ENCODE measurements at places on chromosomes 11 and 22.

GRCh38 chr11:27171376-27171958 is 130.9 kb downstream of the BBOX1 start:
- no peak for DNase-seq

GRCh38 chr22:27966168-27967064 is 47.4 kb upstream of the PITPNB start:
- DNase-seq = no peak

GRCh38 chr22:32043391-32043790 is 330 bp downstream of the SLC5A1 start:
- DNase-seq = no peak

GRCh38 chr11:12687216-12687623 is 13.0 kb downstream of the TEAD1 start:
- DNase-seq = no peak

- DNase-seq = no peak
These were observed 41.3 kb downstream of the LRP5 start for GRCh38 chr11:68353669-68354068.

DNA sequence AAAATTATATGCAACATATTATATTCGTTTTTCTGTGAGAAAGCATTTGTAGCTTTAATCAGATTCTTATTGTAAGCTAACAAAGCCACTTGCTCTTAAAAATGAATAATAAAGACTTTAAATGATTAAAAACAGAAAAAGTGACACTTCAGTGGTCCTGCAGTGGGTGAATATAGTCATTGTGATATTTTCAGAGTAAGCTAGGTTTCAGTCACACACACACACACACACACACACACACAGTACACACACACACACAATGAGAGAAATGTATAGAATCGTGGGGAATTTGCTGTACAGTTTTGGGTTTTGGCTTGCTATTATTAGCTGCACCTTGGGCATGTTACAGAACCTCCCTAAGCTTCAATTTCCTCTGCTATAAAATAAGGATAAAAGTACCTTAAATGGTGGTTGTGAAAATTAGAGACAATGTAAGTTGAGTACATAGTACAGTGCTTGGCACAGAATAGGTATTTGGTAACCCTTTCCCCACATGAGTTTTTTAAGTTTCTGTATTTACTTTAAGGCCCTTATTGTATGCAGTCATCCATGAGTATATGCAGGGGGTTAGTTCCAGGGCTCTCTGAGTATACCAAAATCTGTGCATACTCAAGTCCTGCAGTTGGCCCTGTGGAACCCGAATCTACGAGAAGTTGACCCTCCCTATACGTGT is 39.8 kb downstream of the CSTPP1 start:
- no peak for DNase-seq

- DNase-seq = no peak
These were observed 500 bp upstream of the ADSL start for GRCh38 chr22:40345815-40346184.

- peak; percentile 90 for DNase-seq
These were observed 109.4 kb downstream of the GRIA4 start for GRCh38 chr11:105719073-105719822.

DNA sequence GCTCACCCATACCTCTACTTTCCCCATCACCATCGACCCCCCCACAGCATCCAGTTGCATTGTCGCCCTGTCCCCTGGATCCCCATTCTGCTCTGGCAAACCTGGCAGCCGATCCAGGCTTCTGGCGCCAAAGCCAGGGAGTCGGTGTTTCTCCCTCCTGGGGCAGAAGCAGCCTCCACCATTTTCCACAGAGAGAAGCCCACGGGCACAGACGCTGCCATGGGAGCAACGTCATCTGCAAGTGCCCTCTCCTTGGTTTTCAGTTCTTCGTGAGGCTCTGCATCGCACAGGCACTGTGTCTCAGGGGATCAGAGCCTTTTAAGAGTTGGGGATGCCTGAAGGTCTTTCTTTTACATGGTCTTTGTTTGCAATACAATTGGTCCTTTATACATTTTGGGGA is 2.3 kb downstream of the YPEL4 start:
- DNase-seq = no peak

DNA sequence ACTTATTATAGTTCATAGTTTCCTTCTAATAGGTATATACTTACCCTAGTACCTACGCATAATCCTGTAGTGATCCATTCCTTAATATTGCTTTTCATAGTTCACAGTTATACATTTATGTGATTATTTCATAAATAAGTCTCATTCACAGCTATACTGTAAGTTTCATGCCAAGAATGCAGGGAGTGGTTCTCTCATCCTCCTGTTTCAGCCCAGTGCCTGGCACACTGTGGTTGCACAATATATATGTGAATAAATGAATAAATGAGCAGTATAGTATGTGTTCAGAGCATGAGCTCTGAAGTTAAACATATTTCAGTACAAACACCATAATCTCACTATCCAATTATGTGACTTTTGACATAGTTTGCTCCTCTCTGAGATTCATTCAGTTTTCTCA is 115.8 kb downstream of the MAML2 start:
- DNase-seq = no peak

DNA sequence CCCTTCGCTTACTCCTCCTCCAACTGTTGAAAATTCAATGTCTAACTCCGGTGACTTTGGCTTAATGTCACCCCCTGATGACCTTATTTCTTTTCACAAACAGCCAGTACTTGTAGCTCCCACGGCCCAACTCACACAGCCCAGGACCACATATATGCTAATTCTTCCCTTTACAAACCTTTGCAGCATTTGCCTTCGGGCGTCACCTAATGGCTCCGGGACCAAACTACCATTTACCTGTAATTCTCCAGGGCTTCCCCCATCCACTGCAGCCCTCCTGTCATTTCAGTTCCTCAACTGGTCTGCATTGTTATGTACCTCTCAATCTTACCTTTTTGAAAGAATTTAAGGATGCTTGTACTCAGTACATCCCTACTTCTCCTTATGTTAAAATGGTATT is 29.8 kb upstream of the OR56B4 start:
- no peak for DNase-seq

GRCh38 chr22:28815111-28815510 is 14.7 kb upstream of the XBP1 start:
- DNase-seq = no peak

GRCh38 chr22:20205964-20206708 is 55.3 kb upstream of the CCDC188 start:
- DNase-seq = peak; percentile 5

DNA sequence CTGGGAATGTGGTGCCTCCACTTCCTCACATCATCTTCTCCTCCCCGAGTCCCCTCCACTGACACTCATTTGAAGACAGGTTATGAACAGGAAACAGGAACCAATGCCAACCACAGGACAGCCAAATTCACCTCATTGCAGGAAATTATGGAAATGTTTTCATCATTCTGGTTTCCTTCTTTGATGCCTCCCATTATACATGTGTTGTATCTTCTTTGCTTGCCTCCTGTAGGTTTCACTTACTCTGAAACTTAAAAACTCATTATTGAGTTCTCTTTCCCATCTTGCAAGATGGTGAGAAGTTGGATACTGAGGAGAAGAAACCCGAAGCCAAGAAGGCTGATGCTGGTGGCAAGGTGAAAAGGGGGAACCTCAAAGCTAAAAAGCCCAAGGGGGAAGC is 108.5 kb downstream of the PHF21B start:
- DNase-seq = no peak

GRCh38 chr11:72084076-72084475 is 3.4 kb downstream of the LRRC51 start:
- no peak for DNase-seq

DNA sequence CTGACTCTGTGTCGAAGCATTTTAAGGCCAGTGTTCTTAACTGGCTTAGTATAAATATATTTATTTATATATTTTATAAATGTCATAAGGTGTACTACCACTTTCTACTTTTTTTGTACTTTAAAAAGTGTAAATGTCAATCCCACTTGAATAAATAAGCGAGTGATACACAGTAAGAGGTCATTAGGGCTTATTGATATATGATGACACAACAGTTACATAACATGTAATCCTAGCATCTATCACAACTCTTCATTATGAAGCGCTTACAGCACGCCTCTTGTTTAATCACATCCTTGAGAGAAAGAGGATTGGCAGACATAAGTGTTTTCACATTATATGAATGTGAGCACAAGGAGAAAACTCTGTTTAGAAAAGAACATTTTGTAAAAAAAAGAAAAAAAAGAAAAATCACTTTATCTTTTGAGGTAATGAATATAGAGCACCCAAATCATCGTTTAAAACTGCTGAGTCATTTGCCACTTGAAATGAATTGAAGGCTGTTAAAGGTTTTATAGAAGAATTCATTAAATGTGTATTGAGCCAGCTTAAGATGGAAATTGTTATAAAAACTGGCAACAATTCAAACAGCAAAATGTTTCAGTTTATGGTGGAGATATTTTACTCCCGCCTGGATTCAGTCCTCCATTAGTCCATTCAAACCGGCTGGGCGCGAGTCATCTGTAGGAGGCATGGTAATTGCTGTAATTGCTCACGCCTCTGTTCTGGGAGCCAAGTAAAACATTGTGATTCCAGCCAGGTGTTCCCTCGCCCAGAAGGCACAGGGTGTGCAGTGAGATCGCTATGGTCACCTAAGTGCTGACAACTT is 627.3 kb upstream of the KIRREL3 start:
- no peak for DNase-seq

DNA sequence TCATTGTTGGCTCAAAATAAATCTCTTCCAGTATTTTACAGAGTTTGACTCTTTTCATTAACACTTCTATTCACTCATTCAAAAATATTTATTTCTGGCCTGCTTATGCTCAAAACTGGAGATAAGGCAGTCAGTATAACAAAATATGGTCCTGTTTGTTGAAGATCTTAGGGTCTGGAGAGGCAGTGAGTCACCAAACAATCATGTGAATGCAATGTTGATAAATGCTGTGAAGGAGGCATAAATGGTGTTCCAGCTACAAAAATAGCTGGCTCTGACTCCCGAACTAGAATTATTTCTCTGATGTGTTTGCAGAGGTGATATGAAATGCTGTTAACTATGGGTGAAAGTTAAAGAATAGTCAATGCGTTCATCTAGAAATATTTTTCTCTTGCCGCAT is 390.6 kb downstream of the AASDHPPT start:
- no peak for DNase-seq

GRCh38 chr11:16804104-16804947 is 65.9 kb downstream of the C11orf58 start:
- DNase-seq = no peak

DNA sequence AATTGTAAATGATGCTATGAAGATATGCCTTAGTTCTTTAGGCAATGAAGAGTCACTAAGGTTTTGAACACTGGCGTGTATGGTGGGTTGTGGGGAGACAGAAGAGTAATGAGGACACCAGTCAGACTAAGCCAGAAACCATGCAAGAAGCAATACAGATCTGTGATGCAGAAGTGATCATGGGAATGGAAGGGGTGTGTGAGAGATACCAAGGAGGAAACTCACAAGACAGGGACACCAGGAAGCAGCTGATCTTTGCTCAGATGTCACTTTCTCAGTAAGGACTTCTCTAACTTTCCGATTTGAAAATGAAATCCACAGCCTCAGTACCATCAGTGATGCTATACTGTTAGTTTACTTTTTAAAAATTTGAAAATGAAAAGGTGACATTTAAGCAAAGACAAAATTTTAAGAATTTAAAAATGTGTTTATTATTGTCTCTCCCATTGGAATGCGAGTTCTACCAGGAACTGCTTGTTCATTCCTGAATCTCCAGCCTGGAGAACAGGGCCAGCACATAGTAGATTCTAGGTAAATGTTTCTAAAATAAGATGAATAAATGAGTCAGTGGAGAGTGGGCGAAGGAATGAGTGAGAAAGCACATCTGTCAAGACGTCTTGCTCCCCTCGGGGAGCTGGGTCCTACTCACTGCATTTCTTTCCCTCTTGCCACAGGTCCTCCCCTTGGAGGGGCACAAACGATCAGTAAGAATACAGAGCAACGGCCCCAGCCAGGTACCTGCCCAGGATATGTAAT is 60.4 kb downstream of the KCNJ1 start:
- no peak for DNase-seq

GRCh38 chr11:61146416-61146815 is 14.8 kb downstream of the VPS37C start:
- no peak for DNase-seq

DNA sequence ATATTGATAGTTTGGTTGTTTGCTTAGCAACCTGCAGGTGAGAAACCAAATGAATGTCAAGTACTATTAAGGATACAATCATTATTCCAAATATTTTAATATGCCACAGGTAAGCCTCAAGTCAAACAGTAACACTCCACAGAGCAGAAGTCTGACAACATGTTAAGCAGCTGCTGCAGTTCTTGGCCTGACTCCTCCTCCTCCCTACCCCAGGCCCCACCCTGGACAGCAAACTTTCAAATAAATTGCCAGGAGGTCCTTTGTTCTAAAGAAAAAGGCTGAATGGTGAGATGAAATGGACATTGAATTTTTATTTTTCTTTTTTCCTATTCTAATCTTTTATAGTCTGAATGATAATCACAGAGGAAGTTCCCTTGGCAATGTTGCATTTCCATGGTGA is 260.0 kb upstream of the POU2AF2 start:
- DNase-seq = no peak

DNA sequence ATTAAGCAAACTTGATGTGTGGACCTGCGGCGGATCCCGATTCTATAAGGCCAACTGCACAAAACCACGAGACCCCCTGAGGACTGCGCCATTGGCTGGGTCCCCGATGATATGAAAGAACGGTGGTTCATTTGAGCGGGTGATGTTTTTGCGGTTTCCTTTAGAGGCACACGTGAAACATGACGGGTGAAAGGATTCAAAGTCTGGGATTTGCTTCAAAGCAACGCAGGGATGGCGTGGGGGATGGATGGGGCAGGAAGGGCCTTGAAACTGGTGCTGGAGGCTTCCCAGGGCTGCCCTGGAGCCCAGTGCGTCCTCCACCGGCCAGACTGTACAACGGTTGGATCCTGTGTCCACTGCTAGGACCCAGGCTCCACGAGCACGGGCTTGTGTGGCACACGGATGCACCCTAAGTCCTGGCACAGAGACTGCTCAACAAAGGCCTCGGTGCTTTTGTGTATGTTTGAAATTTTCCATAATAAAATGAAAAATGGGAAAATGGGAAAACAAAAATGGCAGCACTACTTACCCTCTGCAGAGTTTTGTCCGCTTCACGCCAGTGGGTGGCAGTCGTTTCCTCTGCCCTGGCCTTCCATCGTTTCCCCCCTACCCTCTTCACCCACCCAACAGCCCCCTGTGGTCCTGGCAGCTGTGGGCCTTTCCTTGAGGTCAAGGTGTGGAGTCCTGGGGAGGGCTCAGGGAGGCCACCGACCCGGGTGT is 3.6 kb downstream of the ASCL2 start:
- DNase-seq = no peak

GRCh38 chr11:15453211-15453765 is 338.6 kb downstream of the INSC start:
- no peak for DNase-seq

DNA sequence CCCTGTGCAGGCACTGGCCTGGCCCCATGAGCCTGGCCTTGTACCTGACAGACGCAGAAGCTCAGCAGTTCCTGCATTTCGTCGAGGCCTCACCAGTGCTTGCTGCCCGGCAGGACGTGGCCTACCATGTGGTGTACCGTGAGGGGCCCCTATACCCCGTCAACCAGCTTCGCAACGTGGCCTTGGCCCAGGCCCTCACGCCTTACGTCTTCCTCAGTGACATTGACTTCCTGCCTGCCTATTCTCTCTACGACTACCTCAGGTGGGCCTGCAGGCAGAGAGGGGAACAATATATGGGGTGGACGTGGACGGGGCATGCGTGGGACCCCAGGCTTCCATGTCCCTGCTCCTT is 4.9 kb downstream of the LARGE2 start:
- no peak for DNase-seq

- no peak for DNase-seq
These were observed 100.7 kb downstream of the NAV2 start for GRCh38 chr11:19813158-19813879.

Measured in Panc1 (cell line).